A549 treated with DMSO at 1 μM for 4 hours (cell line): ENCODE measurements at places on chromosomes 4 and X. TPM values are rescaled to one million over a fixed set of nuclear protein-coding genes. Genes with fewer than 3 reads are reported as not detected.

The ITGB1BP2 gene
- total RNA-seq: 0.81 to 1.2 TPM (median 1.1 TPM) in 5 replicates

The IGFBP7 gene
- 180 to 323 TPM (median 220 TPM) in 5 replicates for total RNA-seq

The SLC25A43 gene
- total RNA-seq: 22.6 to 35.2 TPM (median 32.5 TPM) in 5 replicates

The KIT gene
- not detected in 5 replicates for total RNA-seq

The GABRE gene
- 15.9 to 28.1 TPM (median 23.7 TPM) in 5 replicates for total RNA-seq

The RNF128 gene
- total RNA-seq: 0.05 to 0.09 TPM (median 0.08 TPM) in 3 of 5 replicates, not detected in the others

The LRP2BP gene
- 0.09 to 0.15 TPM (median 0.11 TPM) in 5 replicates for total RNA-seq

The PAGE1 gene
- total RNA-seq: 0.28 to 0.43 TPM in 2 of 5 replicates, not detected in the others

The DDX60 gene
- total RNA-seq: 2.3 to 3.2 TPM (median 2.7 TPM) in 5 replicates

The NRK gene
- not detected in 5 replicates for total RNA-seq

The CXorf58 gene
- 0.07 to 0.12 TPM in 2 of 5 replicates, not detected in the others for total RNA-seq

The ARHGAP36 gene
- total RNA-seq: not detected in 5 replicates

The PCYT1B gene
- 0.05 TPM in 1 of 5 replicates, not detected in the others for total RNA-seq

The SMPX gene
- not detected in 5 replicates for total RNA-seq

The SPANXN5 gene
- total RNA-seq: not detected in 5 replicates

The PLAC1 gene
- total RNA-seq: 0.28 to 0.91 TPM (median 0.55 TPM) in 5 replicates

The CTAG1A gene
- not detected in 5 replicates for total RNA-seq

The SH3BGRL gene
- total RNA-seq: 40.1 to 63.6 TPM (median 48.1 TPM) in 5 replicates

The JADE3 gene
- 11.5 to 16.3 TPM (median 15.0 TPM) in 5 replicates for total RNA-seq

The NOCT gene
- 11.1 to 14.7 TPM (median 13.4 TPM) in 5 replicates for total RNA-seq

The GPR50 gene
- 0.07 to 0.23 TPM (median 0.17 TPM) in 4 of 5 replicates, not detected in the other for total RNA-seq
